Activated CD4-positive, alpha-beta T cell treated with anti-CD3 and anti-CD28 coated beads, Interleukin-2, Interleukin-4, amounts not matched to agents 100 ng/mL and 50 ng/mL, durations not matched to agents 16 hours and 8 hours (primary cell): ENCODE measurements at places on chromosomes 13 and 19.
A peak's percentile ranks its signal among the peaks of the same experiment; 100 is the strongest.

DNA sequence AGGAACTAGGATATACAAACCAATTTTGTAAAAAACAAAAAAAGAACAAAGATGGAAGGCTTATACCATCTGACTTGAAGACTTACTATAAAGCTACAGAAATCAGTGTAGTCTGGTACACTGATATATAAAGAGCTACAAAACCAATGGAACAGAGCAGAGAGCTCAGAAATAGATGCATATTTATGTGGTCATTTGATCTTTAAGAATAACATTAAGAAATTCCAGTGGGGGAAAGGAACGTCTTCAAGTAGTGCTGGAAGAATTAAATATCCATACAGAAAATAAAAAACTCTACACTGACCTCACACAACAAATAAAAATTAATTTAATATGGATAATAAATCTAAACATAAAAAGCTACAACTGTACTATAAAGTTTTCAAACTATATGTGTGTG, 317.0 kb downstream of the ENOX1 start:
- DNase-seq = no peak

GRCh38 chr13:110464556-110465333, 96.8 kb downstream of the RAB20 start:
- DNase-seq = no peak

DNA sequence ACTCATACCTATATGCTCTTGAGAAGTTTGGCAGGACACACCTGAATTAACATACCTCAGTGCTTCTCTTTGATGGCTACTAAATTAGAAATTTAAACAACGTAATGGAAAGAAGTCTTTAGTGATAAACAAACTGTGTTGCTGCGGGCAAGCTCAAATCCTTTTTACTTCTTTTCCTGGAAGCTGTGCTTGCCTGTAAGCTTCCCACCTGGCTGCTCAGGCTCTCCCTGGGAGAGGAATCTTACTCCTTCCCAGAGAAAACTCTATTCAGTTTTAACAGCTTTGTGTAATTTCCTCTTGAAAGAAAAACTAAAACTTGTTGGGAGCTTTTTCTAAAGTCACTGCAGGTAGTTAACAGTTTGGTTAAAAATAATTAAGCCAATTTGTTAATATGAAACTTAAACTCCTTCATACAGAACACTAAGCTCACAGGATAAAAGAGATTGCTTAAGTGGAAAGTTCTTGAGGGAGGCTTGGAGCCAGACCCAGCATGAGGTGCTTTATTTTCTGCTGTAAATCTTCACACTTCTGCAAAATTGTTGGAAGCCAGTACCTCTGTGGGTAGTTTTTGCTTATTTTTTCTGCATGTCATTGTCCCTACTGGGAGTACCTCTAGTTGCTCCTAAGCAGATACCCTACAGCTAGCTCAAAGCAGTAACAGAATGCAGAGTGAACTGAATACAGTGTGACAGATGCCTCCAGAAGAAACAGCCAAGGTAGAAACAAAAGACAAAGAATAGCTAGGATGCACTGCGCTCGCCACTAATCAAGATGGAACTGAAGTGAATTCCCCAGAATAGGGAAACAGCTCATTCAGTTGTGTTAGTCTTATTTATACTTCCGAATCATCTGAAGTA, 1253.0 kb downstream of the PCDH17 start:
- no peak for DNase-seq

DNA sequence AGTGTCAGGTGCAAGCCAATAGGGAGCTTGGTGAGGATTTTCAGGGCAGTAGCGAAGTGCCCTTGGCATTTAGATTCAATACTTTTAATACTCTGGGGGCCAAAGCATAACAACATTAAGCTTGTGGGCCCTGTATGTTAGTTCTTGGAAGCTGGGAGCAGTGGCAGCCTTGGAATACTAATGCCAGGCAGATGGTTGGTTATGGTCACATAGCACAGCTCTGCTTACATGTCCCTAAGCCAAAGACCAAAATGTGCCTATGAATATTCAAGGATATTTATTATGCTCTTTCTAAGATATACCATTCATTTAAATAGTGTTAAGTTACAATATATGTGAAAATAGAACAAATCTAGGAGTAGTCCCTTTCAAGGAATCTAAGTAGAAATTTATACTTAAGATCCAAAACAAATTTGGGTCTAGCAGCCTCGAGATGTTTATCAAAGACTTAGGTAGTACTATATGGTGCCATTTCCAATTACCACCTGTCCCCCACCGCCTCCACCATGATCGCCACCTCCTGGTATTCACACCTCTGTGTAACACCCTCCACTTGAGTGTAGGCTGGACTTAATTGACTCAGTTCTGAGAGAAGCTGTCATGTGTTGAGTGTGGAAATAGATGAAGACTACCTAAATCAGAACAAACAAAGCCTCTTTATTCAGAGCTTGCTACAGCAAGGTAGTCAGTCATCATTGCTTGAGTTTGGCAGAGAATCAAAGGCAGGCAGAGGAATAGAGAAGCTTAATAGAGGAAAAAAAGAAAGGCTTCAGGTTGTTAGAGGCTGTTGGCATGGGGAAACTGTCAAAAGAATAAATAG, 261.0 kb downstream of the GPC5 start:
- DNase-seq = no peak

DNA sequence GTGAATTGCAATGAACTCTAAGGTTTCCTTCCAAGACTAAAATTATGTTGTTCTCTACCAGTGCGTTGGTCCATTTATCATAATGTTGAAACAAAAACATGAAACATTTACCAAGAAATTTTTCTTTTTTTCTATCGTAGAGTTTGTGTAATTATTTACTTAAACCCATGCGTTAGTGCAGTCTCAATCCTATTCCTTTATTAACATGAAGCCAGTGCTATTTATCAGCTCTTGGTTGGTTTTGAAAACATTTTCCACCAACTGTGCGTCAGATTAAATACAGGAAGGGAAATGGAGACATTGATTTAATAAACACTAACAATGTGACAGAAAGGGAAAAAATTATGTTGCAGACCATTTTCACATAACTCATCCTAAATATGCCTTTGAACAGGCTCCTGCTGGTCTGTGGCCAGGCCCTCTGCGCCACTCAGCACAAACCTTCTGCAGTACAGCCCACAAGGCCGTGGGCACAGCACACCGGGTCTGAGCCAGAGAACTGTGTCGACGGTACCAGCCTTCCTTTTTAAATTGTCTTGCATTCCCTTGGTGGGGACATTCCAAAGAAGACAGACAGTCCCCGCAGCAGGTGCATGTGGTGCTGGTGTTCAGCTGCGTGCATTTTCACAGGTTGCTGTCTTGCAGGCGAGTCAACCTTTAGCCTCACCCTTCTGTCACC, 135.8 kb downstream of the SHISA2 start:
- no peak for DNase-seq

DNA sequence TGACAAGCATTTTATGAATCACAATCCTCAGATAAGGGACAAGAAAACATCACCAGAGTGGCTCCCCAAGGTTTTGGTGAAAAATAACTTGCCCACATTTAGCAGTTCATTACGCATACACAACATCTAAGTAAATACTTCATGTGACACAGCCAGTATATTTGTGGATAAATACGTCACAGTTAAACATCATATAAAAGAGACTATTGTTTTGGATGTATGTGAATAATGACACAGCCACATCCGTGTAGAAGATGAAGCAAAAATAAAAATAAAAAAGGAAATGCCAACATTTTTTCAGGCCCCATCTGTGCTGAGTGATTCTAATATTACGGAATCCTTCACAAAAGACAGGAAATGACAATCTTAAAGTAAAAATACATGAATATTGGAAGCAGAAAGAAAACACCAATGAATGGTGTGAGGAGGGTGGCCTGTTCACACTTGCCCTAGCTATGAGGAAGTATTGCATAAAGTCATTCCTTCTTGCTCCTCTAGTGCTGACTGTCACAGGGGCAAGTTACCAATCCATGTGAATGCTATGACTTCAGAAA, 457.1 kb downstream of the KLF12 start:
- DNase-seq = no peak

DNA sequence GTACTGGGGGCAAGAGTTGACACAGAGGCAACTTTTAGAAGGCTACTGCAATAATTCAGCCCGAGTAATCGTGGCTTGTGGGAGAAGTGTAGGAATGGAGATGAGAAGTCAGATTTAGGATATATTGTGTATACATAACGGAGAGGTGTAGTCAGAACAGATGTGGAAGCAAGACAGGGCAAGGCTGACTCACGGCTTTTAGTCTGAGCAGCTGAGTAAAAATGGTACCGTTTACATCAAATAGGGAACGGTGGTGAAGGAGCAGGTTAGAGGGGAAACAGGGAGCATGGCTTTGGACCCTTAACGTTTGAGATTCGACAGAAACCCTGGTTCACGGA, 796 bp upstream of the LSM14A start:
- DNase-seq = peak; percentile 86

DNA sequence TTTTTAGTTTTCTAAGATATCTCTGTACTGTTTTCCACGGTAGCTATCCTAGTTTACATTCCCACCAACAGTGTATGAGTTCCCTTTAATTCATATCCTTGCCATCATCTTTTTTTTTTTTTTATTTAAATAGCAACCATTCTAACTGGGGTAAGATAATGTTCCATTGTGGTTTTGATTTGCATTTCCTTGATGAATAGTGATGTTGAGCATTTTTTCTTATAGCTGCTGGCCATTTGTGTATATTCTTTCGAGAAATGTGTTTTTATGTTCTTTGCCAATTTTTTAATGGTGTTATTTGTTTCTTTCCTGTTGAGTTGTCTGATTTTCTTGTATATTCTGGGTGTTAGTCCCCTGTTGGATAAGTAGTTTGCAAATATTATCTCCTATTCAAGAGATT, 454.8 kb downstream of the DACH1 start:
- no peak for DNase-seq

DNA sequence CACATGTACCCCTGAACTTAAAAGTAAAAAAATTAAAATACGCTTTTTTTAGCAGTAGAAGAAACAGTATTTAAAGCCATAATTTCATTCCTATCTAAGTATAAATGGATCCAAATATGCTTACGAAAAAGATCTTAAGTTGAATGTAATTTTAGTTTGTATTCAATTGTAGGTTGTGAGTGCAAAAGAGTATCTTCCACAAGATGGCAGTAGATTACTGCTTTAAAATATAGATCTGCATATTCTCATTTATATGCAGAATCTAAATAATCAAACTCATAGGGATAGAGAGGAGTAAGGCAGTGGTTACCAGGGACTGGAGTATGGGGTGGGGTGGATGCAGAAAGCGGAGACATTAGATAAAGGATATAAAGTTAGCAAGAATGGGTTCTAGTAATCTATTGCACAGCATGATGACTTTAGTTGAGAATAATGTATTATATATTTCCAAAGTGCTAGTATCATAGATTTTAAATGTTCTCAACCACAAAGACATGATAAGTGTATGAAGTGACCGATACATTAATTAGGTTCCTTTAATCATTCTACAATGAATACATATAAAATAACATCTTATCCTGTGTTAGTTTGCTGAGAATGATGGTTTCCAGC, 14.2 kb downstream of the OR7A17 start:
- no peak for DNase-seq

GRCh38 chr19:38733241-38733492, 11.1 kb downstream of the CAPN12 start:
- DNase-seq = no peak

DNA sequence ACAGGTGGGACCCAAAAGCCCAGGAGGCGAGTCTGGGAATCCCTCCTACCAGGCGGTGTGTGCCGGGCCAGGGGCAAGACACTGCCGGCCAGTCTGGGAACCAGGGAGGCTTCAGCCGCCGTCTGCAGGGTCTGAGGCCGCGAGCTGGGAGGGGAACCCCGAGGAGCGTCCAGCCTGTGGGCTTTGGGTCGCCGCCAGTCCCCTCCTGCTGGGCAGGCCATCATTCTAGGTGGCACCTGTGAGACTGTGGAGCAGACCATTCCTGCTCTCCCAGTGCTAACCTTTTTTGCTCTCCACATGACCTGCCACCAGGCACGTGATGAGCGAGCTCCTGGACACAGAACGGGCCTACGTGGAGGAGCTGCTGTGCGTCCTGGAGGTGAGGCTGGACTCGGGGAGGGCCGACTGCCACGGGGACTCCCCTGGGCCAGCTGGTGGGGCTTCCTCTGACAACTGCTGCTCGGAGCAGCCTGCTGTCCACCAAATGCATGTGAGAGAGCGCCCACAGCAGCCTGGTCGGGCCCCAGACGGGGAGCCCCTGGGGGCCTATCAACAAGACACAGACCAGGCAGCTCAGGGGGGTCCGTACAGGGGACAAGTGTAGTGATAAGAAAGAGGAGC, 24.6 kb upstream of the F7 start:
- no peak for DNase-seq
